Bronchial epithelial cell (primary cell): ENCODE measurements at places on chromosomes 1 and 21.
A peak's percentile ranks its signal among the peaks of the same experiment; 100 is the strongest.

- no peak for DNase-seq
Observed at GRCh38 chr1:244962130-244962529, 97.8 kb upstream of the HNRNPU start.

DNA sequence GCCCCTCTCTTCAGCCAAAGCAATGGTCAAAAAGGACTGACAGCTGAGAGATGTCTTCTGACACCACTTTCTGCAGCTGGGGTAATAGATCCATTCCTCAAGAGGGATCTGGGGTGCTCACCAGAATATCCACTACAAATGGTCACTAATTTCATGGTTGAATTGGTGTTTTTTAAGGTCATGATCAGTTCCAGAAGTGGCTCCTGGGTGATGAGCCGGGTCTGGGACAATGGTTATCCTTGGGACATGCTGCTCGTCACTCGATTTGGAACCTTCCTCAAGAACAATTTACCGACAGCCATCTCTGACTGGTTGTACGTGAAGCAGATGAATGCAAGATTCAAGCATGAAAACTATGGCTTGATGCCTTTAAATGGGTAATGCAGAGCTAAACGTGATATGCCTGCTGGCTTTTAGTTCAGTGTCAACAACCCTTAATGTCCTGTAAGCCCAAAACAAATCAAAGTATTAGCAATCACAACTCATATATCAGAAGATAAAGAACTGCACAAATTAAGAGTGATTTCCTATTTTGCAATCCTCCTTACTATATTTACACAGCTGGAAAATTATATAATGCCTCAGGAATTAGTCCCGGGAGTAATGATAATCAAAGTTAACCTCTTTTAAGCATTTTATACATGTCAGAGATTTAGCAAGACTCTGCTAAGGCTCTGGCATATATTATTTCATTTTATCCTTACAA, 20.1 kb downstream of the FMO3 start:
- DNase-seq = peak; percentile 44

- no peak for DNase-seq
Observed at GRCh38 chr1:179825798-179826460, 51.7 kb downstream of the TOR1AIP2 start.

- DNase-seq = no peak
Observed at GRCh38 chr1:95057351-95057750, 15.4 kb downstream of the ALG14 start.

GRCh38 chr1:98991127-98992012, 13.3 kb downstream of the PLPPR5 start:
- peak; percentile 99 for DNase-seq

DNA sequence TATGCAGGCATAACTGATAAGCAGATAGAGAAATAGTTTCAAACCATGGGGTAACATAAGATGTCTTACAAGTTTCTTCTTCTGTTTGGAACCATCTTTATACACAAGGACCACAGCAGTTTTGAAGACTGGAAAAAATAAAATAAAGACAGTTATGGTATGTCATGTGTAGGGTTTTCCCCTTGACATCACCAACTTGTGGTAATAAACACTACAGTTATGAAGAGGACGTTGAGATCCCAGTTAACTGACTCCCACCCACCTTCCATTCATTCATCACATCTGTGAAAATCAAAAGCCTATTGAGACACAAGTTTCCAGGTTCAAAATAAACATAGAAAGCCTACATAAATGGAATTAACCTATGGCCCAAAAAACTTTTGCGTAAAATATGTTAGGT, 92.5 kb upstream of the KRTAP19-8 start:
- no peak for DNase-seq
